Stimulated activated CD4-positive, alpha-beta T cell treated with anti-CD3 and anti-CD28 coated beads, Interleukin-15, amount 100 ng/mL, for 24 hours (primary cell): ENCODE measurements at places on chromosomes 5 and 9.

GRCh38 chr9:79609468-79610018 is 37.8 kb downstream of the TLE4 start:
- DNase-seq, result no peak

DNA sequence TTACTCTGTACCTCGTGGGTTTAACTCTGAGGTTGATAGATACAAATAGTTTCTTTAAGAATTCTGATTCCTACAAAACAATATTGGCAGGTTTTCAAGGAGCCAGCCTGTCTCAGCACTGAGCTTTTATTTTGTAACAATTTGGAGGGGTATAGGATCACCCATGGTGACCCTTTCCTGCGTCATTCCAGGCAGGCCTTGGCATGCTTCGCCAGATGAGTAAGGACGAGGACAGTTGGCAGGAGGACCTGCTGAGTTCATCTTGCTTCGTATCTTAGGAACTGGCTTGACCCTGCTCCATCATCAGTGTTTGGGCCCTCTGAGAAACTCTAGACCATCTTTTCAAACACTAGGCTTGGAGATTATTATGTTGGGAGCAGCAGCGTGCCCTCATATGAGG is 17.9 kb downstream of the ZNF462 start:
- no peak for DNase-seq

- no peak for DNase-seq
Measured at GRCh38 chr5:168661593-168662485, 82.7 kb upstream of the PANK3 start.

DNA sequence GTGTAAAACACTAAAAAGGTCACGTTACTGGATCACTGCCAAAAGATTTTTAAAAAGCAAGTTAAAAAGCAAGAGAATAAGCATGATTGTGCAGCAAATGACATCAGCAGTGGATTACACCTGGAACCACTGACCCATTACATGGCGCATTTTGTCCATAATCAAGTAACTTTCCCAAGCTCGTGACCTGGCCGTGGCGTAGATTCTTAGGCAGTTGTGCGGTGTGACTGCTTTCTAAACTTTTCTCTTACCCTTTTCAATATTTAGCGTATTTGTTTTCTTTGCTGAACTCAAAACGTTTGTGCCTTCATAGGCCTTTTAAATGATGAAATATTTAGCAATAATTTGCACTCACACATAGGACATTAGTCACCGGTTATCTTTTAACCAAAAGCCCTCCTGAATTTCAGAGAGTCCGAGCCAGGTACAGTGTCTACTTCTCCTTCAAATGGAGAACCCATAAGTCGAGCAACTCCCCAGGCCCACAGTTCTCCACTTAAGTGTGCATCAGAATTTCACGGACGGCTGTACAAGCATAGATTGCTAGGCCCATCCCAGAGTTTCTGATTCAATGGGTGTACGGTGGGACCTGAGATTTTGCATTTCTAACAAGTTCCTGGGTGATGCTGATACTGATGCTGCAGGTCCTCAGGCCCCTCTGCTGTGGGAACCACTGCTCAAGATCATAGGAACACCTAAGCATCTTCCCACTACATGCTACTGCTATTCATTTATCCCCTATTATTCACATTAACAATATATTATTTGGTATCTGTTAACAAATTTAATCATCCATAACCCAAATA is 144.4 kb downstream of the GLIS3 start:
- no peak for DNase-seq

DNA sequence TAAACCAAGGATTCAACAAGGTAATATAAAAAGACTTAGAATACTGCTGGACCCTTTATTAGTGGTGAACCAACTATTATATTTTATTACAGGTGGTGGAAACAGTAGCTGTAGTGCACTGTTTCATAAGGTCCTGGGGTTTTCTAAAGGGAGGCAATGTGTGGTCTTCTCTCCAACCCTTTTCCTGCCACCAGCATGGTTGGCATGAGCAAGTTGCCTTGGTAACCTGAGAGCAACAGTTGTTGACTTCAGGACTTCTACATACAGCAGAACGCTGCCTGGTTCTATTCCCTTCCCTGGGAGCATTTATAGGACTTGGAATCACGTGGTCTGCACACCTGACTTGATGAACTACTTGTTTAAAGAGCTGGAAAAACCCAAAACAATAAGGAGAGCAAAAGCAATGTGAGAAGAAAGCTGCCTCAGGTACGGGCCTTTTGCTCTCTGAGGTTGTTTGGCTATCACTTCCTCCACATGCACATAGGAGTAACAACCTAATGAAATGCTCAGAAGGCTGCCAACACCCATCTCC is 81.1 kb upstream of the RAI14 start:
- DNase-seq, result no peak

DNA sequence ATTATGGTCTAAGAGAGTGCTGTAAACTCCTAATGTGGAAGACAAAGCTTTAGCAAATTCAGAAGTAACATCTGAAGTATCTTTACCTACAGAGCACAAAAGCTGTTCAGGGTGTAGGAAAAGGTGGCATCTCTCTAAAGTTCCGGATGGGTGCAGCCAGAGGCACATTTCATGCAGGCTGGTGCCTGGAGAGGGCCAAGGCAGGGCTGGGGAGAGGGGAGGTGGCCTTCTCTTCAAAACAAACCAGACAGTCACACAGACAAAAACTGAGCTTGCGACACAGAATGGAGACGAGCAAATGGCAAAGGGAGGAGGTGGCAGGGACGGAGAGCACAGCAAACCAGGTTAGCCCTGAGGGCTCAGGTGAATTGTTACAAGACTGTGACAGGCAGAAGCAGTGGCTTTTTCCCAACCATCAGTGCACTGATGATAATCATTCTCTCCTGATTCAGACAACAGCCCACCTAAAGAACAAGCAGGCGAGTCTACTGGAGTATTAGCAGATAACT is 121.5 kb upstream of the PCA3 start:
- DNase-seq, result no peak

DNA sequence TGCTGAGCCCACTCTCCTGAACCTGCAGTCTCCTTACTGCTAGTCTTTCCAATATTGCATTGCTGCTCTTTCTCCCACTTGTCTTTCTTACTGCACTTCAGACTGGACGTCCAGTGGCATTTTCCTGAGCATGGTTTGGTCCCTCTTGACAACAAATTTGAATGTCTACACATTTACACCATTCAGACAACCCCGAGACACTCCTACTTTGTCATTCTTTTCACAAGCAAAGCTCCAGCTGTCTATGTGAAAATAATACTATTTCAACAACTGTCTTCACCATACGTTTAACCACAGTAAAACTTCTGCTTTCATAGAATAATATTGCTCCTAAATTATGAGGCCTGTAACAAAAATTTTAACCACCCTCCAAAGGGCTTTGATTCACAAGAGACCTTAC is 10.4 kb upstream of the APTX start:
- no peak for DNase-seq

DNA sequence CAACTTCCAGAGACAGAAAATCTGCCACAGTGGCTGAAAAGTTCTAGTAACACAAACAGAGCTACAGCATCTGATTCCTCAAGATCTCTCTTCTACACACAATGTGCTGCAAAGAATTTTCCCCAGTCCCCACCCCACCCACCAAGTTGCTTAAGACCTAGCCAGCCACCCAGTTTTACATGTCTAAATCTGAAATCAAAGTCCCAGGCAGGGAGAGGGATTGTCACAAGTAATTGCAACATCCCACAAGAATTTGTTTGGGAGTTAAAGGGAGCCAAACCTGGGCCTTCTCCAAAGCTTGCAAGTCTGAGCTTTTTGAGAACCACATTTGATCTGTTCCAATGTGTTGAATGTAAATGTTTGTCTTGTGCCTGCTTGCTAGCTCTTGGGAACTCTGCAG is 15.5 kb downstream of the IGIP start:
- DNase-seq, result no peak

- DNase-seq, result peak; percentile 32
Measured at GRCh38 chr5:160369990-160370712, at the start of gene C1QTNF2. TSS of gene C1QTNF2 (minus strand) at chr5:160370626. CDS start at chr5:160355011, 15,615 bp downstream.

GRCh38 chr5:17713301-17713700 is 79.0 kb downstream of the TAF11L14 start:
- no peak for DNase-seq

GRCh38 chr9:135907006-135907430 is 328 bp downstream of the CAMSAP1 start:
- DNase-seq, result peak; percentile 43

DNA sequence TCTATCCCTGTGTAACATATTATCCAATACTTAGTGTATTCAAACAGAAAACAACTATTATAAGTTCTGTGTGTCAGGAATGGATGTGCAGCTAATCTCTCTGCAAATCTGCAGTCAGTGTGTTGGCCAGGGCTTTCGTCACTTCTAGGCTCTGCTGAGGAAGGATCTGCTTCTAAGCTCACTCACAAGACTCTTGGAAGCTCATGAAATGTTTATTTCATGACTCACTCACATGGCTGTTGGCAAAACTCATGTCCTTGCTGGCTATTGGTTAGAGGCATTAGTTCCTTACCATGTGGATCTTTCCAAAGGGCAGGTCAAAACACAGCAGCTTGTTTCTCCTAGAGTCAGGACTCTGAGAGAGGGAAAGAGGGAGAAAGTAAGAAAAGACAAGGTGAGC is 367.4 kb upstream of the SMARCA2 start:
- no peak for DNase-seq

GRCh38 chr5:50553560-50553984 is 112.5 kb upstream of the EMB start:
- no peak for DNase-seq

- no peak for DNase-seq
Measured at GRCh38 chr9:28365020-28365640, 791.8 kb upstream of the C9orf72 start.

DNA sequence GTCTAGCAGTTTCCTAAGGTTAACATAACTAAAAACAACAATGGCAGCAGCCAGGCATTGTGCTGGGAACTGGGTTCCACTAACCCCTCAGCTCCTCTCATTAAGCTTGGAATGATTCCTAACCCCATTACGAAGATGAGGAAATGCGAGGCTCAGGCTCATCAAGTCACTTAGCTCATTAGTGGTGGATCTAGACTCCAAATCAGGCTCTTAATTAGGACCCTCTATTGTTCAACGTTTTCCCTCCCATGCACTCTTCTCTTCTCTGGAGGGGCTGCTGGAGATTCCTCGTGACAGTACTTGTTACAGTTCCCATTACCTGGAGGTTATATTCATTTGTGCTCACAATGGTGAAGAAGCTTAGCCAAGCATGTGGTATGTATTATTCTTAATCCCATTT is 6.5 kb downstream of the TAS2R1 start:
- DNase-seq, result no peak

GRCh38 chr5:173187054-173187743 is 42.9 kb downstream of the BNIP1 start:
- DNase-seq, result peak; percentile 14

DNA sequence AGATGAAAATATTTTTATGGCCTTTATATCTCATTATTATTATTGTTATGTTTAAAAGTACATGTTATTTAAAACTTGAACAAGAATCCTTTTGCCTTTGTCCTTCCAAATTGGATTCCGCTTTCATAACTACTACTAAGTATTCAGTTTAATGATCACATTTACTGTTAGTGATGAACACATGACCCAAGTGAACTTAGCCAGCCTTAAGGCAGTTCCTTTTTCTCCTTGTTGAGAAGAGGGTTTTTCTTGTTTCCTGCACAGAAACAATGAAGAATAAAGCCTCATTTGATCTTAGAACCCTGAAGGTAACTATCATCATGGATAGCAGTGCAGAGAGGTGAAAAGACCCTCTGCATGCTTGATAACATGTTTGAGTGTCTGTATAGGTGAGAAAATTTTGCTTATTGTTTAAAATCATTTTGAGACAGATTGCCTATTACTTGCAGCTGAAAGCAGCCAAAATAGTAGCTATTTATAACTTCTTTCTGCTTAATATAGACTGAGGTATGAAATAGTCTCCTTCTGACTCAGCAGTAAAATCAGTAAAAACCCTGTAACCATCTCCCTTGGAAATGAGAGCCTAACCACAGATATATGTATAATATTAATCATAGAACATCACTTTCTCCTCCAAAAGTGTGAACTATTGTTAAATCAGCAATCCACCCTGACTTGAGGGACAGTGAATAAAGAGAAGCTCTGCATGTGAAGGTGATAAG is 266.2 kb downstream of the SPATA31D1 start:
- no peak for DNase-seq

DNA sequence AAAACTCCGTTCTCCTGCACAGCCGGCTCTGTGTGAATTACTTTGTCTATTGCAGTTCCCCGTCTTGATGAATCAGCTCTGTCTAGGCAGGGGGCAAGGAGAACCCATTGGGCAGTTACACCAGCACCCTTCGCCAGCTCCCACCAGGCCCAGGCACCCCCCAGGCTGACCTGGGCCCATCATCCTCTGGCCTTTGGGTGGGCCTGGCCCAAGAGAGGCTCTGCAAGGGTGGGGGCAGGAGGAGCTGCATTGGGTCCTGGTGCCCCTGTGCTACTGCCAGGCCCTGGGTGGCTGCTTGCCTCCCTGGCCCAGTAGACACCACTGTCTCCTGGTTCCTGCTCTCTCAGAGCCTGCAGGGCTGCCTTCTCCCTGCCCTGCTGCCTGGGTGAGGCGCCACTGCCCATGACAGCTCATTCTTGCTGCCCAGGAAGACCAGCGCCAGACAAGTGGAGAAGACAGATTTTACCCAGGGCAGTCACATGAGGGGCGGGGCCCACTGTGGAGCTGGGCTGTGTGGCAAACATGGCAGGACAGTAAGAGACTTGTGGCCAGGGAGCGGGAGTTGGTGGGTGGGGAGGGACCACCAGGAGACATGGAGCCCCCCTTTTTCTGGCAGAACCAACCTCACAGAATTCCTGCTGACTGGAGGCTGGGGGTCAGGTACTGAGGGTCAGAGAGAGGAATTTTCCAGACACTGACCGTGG is 67.2 kb downstream of the MRPL36 start:
- DNase-seq, result no peak

DNA sequence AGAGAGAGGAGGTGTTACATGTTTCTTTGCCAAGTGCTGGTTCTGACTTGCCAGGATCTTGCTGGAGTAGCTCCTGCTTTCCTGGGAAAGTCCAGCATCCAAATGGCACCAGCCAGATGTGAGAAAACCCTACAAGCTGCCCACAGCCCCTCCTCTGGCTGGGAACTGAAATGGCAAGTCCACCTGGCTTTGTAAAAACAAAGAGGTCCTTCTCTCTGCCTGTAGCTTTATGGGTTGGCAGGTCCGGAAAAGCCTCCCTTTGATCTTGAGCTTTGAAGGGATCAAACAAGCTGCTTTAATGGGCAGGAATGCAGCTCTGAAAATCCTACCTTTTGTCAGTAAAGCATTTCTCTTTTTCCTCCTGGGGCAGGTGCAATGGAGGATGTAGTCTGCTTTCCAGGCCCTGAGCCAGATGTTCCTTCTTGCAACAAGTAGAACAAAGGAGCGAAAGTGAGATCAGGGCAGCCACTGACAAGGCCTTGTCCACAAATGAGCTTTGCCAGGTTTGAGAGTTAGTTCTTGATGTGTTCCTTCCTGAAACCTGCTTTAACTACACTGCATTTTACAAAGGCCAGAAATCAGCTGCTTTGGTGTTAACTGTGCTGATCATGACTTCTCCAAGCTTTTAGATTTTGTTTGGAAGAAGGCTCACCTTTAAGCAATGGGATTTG is 456.7 kb downstream of the ZNF608 start:
- DNase-seq, result no peak

GRCh38 chr9:129736334-129736733 is 16.5 kb downstream of the PTGES start:
- no peak for DNase-seq
